ENCODE measurements at places on chromosomes 7 and 10. TPM values are rescaled to one million over a fixed set of nuclear protein-coding genes. Genes with fewer than 3 reads are reported as not detected.

The WDFY4 gene
- not detected for total RNA-seq

The AKR1D1 gene
- not detected for total RNA-seq

The MSMB gene
- total RNA-seq: not detected

The GJD4 gene
- not detected for total RNA-seq

The SCART1 gene
- 2.7 TPM for total RNA-seq

Measured in smooth muscle cell of the umbilical artery (primary cell).